ENCODE measurements at places on chromosomes 12 and 14.

DNA sequence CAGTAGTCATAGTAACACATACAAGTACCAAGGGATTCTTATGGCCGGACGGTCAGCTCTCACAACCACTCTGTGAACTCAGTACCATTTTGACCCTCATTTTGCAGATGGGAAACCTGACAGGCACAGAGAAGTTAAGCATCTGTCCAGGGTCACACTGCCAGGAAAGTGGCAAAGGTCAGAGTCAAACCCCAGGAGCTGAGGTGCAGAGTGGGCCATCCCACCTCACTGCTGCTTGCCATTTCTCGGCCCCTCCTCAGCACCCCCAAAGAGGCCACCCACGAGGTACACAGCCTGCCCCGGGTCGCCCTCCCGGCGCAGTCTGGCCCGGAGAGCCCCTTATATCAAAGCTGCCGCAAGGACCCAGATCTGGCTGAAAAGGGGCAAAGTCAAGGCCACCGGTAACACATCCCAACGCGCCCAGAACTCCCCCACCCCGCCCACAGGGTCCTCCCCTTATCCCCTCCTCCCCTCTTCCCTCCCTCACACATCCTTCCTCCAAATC is 1.7 kb downstream of the NCOR2 start:
- DNase-seq = no peak

- no peak for DNase-seq
These were observed 120.5 kb downstream of the PHETA1 start for GRCh38 chr12:111248236-111249017.

- DNase-seq = no peak
These were observed 501.0 kb downstream of the RERGL start for GRCh38 chr12:17588968-17589367.

- no peak for DNase-seq
These were observed 64.9 kb downstream of the EFCAB11 start for GRCh38 chr14:89889626-89890025.

- DNase-seq = peak; percentile 14
These were observed 407 bp downstream of the HEATR5A start for GRCh38 chr14:31419967-31420318.

DNA sequence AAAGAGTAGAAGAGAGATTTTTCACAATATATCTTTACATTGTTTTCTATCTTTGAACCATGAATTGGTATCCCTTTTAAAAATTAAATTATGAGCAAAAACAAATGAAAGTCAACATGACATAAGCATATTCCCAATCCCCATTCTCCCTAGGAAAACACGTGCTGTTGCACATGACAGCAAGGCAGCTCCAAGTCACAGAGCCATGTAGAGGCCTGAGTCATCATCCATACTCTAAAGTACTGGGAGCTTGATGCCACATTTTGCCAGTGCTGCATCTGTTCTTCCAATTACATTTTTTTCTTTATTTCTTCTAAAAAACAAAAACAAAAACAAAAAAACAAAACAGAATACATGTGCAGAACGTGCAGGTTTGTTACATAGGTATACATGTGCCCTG is 115.2 kb downstream of the ITPR2 start:
- DNase-seq = no peak

- DNase-seq = no peak
These were observed 92.5 kb downstream of the GPHN start for GRCh38 chr14:66600416-66600815.

DNA sequence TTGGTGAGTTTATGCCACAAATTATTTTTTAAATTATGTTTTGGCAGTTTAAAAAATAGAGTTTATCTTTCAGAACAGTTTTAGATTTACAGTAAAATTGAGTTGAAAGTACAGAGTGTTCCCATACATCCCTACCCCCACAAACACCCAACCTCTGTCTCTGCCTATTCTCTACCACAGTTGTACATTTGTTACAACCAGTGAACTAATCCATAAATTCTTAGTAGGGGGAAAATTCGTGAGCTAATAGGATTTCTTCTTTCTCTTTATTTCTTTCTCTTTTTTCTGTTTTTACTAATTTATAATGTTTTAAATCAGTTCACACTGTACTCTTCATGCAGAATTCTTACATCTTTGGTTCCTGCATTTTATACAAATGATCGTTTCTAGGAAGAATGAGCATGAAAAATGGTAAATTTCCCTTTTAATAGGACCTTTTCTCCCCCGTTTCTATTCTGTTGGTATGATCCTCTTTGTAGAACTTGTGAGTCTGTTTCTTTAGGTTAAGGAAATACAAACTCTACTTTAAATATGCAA is 56.7 kb downstream of the MIPOL1 start:
- no peak for DNase-seq

- no peak for DNase-seq
These were observed 205.7 kb downstream of the DIO2 start for GRCh38 chr14:80005561-80005960.

DNA sequence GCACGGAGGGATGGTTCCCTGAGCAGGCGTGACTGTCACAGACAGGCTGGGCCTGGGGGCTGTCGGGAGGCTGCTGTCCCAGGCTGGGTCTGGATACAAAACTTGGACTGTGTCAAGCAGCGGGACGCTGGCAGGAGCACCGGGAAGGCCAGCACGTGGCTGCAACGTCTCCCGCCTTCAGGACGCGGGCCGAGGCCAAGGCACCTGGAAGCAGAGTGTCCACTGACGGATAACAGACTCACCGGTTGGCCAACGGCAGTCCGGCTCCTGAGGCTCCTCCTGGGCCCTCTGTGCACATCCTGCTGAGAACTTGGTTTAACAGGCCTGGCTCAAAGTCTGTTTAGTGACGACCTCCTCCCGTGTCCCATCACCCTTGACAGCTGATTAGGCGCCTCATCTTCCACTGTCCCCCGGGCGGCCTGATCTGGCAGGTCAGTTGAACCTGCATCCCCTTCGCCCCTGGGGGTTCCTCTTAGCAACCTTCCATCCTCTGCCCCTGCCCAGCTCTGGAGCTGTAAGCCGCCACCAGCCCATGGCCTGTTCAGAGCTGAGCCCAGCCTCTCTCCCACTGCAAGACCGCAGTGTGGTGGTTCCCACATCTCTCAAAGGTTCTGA is 2.5 kb downstream of the XRCC3 start:
- DNase-seq = no peak

DNA sequence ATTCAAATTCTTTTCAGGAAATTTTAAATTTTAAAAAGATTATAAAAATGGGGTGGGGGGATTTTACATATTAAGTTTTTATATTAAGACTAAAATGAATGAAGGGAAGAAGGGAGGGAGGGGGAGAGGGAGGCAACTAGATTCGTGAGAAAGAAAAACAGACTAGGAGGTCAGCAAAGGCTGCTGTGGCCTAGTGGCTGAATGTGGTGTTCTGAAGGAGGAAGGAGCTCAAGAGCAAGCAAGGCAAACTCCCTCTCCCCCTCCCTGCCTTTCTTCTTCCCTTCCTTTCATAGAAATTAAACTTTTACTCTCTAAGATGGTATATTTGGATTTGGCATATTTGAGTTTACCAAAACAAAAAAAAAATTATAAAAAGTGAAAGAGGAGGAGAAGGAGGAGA is 18.1 kb downstream of the DYRK2 start:
- no peak for DNase-seq

- DNase-seq = no peak
These were observed 19.0 kb downstream of the ZDHHC22 start for GRCh38 chr14:77122526-77123125.

DNA sequence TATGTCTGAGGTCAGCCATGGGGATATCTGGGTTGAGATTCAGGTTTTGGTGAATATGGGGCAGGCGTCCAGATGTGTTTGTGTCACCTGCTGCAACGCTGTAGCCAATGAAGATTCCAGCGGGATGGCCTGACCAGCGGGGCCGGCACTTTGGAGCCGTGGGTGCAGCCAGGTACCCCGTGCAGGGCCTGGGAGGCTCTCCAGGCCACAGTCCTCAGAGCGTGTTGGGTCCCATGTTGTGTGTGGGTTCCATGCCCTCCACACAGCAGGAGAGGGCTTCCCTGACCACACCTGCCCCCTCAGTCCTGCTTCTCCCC is 2.8 kb upstream of the TEX22 start:
- DNase-seq = no peak

DNA sequence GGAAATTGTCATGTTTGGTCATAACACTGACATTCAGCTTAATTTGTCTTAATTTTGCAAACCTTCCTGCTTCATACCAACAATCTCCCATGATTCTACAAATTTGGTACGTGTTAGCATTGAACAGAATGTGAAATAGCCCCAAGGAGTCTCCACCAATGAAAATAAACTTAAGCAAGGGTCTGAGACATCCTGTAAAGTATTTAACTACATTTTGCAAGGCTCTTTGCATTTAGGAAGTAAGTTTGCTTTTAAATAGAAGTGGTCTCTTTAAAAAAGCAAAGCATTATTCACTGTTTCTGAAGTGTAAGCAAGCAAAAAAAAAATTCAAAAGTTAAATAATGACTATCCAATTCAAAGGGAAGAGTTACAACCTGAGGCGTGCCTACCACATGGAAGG is 79.9 kb downstream of the WASHC3 start:
- DNase-seq = no peak

DNA sequence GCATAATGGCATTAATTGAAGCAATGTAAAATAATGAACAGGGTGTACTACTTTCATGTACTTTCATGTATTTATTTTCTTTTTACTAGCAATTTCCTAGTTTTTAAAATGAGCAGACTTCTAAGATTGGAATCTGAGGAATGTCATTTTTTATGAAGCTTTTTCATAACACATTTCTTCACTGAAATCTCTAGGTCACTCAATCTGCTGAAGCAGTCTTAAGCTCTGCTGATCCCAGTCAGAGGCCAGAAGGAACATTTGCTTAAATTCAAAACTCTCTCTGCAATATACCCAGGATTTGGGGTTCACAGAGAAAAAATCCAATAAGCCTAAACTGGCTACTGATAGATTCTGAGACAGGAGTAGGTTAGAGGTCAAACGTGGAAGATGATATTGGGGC is 73.6 kb upstream of the CNTN1 start:
- DNase-seq = no peak

GRCh38 chr12:20444595-20445170 is 76.3 kb downstream of the PDE3A start:
- no peak for DNase-seq

DNA sequence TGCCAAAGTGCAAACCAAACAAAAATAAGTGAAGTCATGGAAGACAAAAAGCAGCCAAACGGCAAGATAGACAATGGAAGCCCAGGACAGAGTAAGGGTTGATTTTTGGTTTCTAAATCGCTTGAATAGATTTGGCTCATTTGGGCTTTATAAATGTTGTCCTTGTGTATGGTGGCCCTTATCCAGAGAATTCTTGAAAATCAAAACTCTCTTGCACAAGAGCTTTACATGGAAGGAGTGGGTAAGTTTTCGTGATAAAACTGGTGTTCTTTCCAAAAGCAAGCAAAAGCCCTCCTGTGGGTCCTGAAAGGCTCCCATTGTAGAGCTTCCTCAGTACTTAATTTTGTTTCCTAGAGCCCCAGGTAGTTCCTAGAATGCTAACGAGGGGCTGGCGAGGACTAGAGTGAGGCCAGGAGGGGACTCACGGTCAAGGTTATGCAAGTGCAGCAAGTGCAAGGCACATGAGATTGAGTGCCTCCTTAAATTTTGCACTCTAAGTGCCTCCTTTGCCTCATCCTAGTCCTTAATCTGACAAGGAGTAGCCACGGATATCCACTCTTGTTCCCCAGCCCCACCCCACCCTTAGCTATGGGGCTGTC is 4.1 kb downstream of the SIX6 start:
- DNase-seq = no peak

- DNase-seq = no peak
These were observed 15.4 kb upstream of the ZNF641 start for GRCh38 chr12:48366131-48366530.

GRCh38 chr14:64983439-64984310 is 3.0 kb upstream of the FNTB start:
- DNase-seq = peak; percentile 36

GRCh38 chr12:19039515-19039914 is 90.0 kb upstream of the PLEKHA5 start:
- no peak for DNase-seq

DNA sequence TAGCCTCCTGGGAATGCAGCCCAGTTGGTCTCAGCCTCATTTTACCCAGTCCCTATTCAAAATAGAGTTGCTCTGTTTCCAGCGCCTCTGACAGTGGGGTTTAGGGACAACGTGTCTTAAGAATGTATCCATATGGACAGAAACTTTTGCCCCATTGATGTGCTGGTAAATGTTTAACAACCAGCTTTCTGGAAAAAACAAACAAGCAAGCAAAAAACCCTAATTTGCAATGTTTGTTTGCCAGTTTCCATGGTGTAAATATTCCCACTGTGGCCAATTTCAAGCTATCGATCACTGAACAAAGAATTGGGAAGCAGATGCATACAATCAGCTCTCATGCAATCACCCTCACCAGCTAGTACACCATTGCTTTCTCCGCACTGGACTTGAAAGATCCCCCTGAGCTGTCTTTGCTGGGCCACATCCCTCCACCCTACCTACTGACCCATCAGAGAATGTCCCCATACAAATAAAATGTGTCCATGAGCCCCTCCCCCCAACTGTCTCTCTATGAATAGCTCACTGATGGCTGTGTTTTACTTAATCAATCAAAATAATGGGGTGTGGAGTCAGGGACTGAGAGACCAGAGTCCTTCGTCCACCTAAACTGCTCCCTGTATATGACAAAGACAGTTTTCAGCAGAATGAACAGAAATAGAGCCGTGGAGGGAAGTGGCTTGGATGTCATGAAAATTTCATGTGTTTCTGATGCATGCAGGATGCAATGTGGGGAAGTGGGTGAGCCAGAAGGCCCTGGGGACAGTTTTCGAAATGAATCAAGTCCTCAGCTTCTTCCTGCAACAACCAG is 40.8 kb downstream of the CCDC60 start:
- no peak for DNase-seq

GRCh38 chr12:73277971-73278370 is 1005.8 kb downstream of the TRHDE start:
- DNase-seq = no peak

DNA sequence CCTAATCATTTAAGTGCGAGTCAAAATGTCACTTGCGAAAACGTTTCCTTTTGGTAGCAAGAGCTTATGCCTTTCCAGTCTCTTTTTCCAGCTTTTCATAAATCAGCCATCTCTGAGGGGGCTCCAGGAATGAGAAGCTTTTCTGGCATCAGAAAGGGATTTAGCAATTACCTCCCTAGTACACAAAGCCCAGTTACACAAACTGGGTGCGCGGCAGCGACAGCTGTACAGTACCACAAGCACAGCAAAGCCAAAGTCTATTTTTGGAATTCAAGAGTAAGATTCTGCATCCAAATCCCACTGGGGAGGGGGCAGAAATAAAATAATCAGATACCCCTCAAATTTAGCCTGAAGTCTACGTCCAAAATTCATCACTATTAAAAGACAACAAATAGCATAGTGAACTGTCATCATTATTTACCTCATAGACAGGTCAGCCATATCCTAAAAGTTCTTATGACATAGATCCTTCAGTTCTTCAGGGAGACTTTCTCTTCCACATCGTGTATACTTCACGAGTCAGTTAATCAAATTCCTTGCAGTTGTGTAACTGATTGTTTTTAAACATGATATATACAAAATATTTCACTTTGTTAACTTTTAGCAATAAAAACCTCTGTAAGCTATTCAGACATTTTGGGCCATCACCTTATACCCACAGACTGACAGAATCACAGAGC is 150.8 kb downstream of the TTC7B start:
- DNase-seq = no peak
